Lung microvascular endothelial cell (primary cell): ENCODE measurements at places on chromosomes 5 and 9. TPM values are rescaled to one million over a fixed set of nuclear protein-coding genes. Genes with fewer than 3 reads are reported as not detected.

SLC46A2 gene
- total RNA-seq: not detected in 2 replicates

CKMT2 gene
- 0.20 and 0.22 TPM in 2 replicates for total RNA-seq

SLC22A4 gene
- total RNA-seq: 2.4 and 4.4 TPM in 2 replicates

TMEM252 gene
- total RNA-seq: not detected in 2 replicates
